Stimulated activated CD8-positive, alpha-beta memory T cell treated with anti-CD3 and anti-CD28 coated beads, Interleukin-7, amount 100 ng/mL, for 1 hour (primary cell): ENCODE measurements at places on chromosomes 12 and 14.

DNA sequence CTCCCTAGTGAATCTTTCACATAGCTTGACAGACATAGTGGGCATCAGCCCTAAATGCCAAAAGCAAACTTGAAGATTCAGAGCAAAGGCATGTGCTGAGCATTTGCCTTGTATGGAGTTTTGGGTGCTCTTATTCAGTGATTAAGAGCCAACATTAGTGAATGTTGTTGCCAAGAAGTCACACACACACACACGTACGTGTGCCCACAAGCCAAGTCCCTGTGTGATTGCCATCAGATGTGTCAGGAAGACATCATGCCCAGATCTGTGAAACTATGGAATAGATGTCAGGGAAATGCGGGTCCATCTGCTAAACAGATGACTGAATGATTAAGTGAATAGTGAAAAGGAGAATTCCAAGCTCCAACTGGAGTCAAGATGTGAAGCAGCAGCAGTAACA lies 149.0 kb downstream of the AKAP6 start:
- no peak for DNase-seq

DNA sequence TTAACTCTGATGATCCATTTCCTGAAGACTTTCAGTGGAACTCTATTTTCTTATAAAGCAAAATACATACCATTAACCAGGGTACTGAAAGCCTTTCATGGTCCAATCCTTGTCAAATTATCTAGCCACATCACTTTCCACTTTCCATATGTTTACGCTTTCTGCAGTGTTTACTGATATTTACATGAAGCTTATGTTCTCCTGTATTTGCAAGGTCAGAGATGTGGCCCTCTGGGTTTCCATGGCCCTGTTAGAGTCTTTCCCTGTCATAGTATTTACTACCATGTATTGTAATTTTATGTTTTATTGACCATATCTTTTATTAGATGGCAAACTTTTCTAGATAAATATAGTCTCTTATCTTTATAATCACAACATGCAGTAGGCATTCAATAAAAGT lies 23.5 kb upstream of the IGF1 start:
- DNase-seq = no peak

- no peak for DNase-seq
These were observed 104.2 kb upstream of the ABCD2 start for GRCh38 chr12:39723831-39724230.

- DNase-seq = no peak
These were observed 35.1 kb downstream of the MYL2 start for GRCh38 chr12:110885152-110885840.

GRCh38 chr12:116381744-116382685 lies 104.5 kb upstream of the MED13L start:
- DNase-seq = no peak
